ENCODE measurements at places on chromosomes 2 and 18.

- DNase-seq: no peak
- no peaks in the 10 kb centered on the region for H3K36me3 ChIP-seq
- no peak overlapping the region for H3K4me3 ChIP-seq
- no peaks in the 10 kb centered on the region for H3K27me3 ChIP-seq
Observed at GRCh38 chr18:43982582-43982981, 698.1 kb upstream of the SETBP1 start.

GRCh38 chr2:4840791-4841190 lies 851.4 kb upstream of the SOX11 start:
- H3K4me1 ChIP-seq: no peaks in the 10 kb centered on the region
- no peaks in the 10 kb centered on the region for H3K27me3 ChIP-seq
- no peaks in the 10 kb centered on the region for H3K36me3 ChIP-seq
- no peak for DNase-seq
- no peak overlapping the region for H3K27ac ChIP-seq

DNA sequence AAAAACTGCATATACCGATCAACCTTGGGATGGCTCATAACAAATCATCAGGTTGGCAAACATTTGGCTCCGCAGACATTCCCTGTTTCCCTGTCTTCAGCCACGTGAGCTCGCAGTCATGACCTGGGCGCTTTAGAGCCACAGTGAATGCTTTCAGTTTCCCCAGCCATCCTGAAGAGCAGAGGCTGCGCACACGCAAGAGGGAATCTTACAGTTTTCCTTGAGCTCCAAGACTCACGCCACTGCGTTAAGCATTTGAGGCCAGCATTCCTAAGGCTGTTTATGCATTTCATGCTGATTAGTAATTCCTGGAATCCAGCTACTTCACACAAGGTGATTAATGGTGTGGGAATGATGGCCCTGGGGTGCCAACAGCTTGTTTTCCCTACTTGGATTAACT lies 95.1 kb downstream of the MTCL1 start:
- no peaks in the 10 kb centered on the region for H3K36me3 ChIP-seq
- H3K4me3 ChIP-seq: no peak overlapping the region
- DNase-seq: no peak
- peaks cover 7% of the 10 kb centered on the region for H3K4me1 ChIP-seq
- no peak overlapping the region for H3K27ac ChIP-seq
- peaks cover 27% of the 10 kb centered on the region for H3K27me3 ChIP-seq

DNA sequence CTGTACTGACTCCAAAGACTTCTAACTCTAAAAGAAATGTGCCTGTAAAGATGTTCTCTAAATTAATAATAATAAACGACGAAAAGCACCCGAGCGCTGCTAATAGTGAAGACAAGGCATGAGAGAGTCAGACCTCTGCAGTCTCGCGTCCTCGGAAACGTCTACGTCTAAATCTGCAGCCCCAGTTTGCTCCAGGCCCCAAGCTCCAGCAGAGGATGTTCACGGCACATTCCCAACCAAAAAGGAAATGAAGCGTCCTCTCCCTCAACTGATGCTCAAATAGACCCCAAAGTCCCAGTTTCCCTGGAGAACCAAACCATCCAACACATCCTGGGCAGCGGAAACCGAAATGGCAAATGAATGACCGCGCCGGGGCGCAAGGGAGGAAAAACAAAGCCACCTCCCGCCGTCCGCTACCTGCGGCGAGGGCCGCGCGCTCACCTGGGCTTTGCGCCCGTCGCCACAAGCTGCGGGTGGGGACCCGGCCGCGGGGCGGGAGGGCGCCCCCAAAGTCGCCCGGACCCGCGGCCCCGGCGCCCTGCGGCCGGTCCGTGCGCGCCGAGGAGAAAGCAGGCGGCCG lies 47.1 kb upstream of the CCDC150 start:
- peak overlapping the region; percentile 72 for H3K4me3 ChIP-seq
- no peak for DNase-seq
- H3K27ac ChIP-seq: no peak overlapping the region
- peaks cover 9% of the 10 kb centered on the region for H3K4me1 ChIP-seq
- H3K36me3 ChIP-seq: no peaks in the 10 kb centered on the region

DNA sequence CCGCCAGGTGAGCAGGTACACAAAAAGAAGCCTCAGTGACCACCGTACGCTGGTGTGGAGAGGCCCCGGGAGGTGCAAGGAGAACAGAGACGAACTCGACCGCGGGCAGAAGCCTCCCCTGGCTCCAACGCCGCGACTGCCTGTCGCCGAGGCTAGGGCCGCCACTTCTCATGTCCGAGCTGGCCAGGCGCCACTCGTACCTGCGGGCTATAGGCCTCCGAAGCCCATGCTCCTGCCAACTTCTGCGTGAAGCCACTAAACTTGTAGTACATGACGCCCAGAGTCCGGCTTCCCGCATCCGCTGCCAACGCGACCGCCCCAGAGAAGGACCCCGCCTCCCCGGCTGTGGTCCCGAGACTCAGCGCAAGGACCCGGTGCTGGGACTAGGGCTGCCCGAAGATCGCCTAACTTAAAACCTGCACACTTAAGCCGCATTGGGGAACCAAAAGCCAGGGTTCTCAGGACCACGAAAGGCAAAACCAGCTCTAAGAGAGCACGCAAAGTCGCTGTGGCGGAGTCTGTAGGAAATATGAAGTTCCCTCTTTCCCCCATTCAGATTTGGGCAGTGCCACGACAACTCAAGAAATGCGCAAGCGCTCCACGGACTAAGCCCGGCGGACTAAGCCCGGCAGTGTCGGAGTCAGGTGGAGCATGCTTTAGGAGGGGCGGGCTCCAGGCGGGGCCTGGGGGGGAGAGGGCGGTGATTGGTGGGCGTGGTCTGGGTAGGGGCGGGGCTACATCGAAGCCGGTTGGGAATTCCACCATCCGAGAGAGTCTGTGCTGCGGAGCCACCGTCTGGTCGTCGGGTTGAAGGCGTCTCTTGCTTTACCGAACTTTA lies at the start of gene COX7A2L:
Gene COX7A2L (minus strand): TSS at position 328 of the 838 bp plus-strand sequence. CDS start 56 bp downstream, at position 272.
- H3K27me3 ChIP-seq: no peaks in the 10 kb centered on the region
- DNase-seq: peak; percentile 97
- peaks cover 11% of the 10 kb centered on the region for H3K36me3 ChIP-seq
- H3K4me1 ChIP-seq: peaks cover 45% of the 10 kb centered on the region
- peak within 1 kb of the TSS; percentile 84 for H3K4me3 ChIP-seq
- H3K27ac ChIP-seq: peak within 1 kb of the TSS; percentile 98

DNA sequence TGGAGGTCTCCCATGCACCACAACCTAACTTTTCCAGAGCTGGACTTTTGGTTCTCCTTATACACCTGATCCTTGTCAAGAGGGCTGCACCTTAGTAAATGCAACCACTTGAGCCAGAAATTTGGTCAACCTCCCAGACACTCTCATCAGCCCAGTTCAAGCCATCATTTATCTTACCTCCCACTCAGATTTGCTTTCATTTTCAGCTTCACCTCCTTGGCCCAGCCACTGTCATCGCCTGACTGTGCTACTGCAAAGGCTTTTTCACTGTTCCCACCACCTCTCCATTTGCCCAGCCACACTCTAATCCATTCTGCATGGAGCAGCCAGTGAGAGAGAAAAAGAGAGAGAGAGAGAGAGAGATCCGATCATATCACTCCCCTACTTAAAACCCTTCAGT lies 112.4 kb upstream of the DDX18 start:
- H3K4me3 ChIP-seq: no peak overlapping the region
- DNase-seq: no peak
- H3K27me3 ChIP-seq: no peaks in the 10 kb centered on the region
- no peaks in the 10 kb centered on the region for H3K36me3 ChIP-seq
- no peaks in the 10 kb centered on the region for H3K4me1 ChIP-seq

DNA sequence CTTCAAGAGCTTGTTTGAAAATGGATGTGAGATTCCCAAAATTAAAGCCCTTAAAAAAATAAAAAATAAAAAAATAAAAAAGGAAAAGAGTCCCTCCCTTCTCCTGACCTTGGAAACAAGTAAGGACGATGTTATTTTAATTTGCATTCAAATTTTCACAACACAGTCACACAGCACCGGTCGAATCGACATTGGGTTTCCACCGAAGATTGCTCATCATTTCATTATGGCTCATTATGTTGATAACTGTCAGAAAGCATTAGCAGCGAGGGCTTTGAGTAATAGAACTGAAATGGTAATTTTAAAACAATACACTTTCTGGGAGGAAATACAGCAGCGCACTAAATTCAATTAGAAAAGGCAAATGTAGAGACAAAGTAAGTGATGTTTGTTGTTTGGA lies 78.7 kb downstream of the EPHA4 start:
- no peaks in the 10 kb centered on the region for H3K4me1 ChIP-seq
- no peak for DNase-seq
- no peak overlapping the region for H3K27ac ChIP-seq
- H3K27me3 ChIP-seq: peaks cover 3% of the 10 kb centered on the region

DNA sequence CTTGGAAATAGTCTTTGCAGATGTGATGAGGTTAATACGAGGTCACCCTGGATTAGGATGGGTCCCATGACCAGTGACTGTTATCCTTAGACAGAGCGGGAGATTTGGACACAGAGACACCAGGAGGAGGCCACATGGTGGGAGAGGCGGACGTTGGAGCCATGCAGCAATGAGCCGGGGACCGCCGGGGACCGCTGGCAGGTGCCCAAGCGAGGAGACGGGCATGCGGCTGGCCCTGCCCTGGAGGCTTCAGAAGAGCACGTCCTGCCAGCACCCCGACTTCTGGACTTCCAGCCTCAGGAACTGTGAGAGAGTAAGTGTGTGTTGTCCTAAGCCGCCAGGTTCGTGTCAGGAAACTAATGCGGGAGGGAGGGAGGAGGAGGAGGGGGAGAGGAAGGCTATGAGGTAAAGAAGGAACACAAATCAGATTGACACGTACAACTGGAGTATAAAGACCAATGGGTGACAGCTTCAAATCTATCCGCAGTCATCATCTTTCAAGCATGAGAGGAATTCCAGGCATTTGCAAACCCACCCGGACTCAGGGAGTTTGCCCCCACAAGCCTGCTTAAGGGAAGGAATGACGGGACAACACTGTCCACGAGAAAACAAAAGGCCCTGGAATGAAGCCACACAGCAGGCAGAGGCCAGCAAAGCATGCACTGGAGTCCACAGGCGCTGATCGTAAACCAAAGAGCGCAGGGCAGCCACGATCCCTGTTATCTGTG lies 11.6 kb upstream of the BOK start:
- no peak for DNase-seq
- no peak overlapping the region for H3K4me3 ChIP-seq
- H3K27ac ChIP-seq: no peak overlapping the region
- H3K27me3 ChIP-seq: peaks cover 29% of the 10 kb centered on the region

DNA sequence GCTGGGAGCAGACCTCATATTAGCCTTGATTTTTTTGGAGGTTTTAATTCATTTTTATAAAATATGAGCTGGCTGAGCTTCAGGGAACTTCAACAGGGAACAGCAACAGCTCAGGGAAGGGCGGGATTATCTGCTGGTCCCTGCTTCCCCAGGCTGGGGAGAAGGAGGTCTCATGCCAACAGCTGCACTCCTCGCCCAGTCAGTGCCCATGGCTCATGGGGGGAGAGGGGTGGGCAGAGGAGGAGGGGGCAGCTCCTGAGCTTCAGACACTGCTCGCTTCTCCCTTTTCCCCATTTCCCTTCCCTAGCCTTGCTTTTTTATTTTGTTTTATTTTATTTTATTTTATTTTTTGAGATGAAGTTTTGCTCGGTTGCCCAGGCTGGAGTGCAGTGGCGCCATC lies 442 bp upstream of the OTOF start:
- no peaks in the 10 kb centered on the region for H3K36me3 ChIP-seq
- H3K4me1 ChIP-seq: peaks cover 5% of the 10 kb centered on the region
- H3K4me3 ChIP-seq: no peak overlapping the region
- H3K27me3 ChIP-seq: peaks cover 7% of the 10 kb centered on the region
- H3K27ac ChIP-seq: no peak overlapping the region

Measured in activated naive CD4-positive, alpha-beta T cell treated with anti-CD3 and anti-CD28 coated beads, Interleukin-2, amount 10 ng/mL, durations not matched to agents 7 days and 5 days (primary cell).